Effector CD4-positive, alpha-beta T cell (primary cell): ENCODE measurements at places on chromosomes 7 and 10.

DNA sequence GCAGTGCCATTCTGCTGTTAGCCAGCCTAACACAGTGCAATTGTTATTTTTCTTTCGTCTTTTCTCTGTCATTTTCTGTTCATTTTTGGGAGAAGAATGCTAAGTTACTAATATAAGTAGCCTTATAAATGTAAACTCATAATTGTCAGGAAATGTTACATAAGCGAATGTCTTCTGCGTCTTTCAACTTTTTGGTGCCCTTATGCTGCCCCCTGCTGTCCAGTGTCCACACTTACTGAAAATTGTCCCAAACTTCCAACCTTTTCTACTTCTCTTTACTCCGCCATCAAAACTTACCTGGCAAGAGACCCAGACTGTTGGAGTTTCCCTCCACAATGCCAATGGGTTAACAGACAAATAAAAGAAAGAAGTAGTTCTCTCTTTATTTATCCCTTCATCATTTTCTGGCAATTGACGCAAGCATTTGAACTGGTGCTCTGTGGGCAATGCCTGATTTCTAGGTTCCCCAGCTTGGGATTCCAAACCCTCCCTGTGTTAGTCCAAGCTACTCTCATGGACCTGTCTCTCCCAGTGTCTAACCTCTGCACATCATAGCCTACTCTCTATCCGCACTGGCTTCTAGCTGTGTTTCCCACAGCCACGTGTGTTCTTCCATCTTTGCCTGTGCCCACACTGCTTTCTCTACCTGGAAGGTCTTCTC, 21.0 kb upstream of the EPC1 start:
- peak; percentile 74 for DNase-seq

DNA sequence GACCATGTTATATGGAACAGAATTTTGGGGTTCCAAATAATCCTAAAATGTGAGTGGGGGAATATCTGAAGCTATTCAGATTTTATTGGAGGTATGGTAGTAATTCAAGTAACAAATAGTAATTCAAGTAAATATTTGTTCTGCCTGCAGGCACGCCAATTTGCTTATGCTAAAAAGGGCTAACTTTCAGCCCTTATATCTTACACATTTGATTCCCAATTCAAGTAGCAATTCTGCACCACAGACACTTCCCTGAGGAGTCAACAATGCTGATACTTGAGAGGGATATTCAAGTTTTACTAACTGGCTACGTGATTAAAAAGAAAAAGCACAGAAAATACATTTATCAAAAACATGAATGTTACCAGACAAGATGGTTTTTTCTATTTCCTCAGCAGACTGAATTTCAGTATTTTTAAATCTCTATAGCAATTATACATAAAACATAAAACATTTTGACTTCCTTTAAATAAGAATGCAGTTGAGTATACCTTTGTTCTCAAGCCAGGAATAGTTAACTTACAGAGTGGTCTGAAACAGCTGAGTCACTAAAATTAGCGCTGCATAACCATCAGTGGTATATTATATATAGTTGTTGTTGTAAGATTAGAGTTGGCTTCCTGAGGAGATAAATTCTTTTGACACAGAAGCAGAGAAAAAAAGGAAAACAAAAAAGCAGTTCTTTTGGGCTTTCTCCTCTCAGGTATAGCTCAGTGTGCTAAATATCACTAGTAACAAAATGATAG, 33.9 kb downstream of the MTPN start:
- no peak for DNase-seq

GRCh38 chr10:87861566-87861952, 1.8 kb downstream of the KLLN start:
- no peak for DNase-seq

DNA sequence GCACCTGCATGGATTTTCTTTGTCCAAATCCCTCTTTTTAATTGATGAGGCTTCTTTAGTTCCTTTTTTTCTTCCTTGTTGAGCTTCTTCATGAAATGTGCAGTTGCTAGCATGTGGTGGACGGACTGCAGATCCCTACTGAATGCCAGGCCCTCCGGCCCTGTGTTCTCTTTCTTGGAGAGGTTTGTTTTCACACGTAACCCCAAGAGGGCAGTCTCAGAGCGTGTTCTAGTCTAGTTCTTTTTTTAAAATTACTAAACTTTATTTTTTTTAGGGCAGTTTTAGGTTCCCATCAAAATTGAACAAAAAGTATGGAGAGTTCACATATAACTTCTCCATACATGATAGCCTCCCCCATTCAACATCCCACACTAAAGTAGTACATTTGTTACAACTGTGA, 190.0 kb downstream of the CFTR start:
- no peak for DNase-seq

GRCh38 chr10:86506062-86506461, 15.5 kb downstream of the WAPL start:
- no peak for DNase-seq

DNA sequence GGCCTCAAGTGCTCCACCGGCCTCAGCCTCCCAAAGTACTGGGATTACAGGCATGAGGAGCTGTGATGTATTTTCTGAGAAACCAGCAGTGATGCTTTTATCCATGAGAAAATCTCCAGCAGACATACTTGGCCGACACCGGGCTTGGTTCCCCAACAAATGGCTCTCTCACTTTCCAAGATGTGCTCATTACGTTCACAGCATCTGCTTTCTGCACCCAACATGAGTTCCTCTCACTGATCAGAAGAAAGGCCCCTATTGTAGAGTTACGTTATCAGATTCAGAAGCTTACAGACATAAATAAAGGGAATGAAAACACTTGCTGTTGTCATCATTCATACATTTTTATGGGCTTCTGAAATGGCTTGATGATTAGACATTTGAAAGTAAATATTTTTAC, 95.0 kb downstream of the CALD1 start:
- DNase-seq, result no peak

DNA sequence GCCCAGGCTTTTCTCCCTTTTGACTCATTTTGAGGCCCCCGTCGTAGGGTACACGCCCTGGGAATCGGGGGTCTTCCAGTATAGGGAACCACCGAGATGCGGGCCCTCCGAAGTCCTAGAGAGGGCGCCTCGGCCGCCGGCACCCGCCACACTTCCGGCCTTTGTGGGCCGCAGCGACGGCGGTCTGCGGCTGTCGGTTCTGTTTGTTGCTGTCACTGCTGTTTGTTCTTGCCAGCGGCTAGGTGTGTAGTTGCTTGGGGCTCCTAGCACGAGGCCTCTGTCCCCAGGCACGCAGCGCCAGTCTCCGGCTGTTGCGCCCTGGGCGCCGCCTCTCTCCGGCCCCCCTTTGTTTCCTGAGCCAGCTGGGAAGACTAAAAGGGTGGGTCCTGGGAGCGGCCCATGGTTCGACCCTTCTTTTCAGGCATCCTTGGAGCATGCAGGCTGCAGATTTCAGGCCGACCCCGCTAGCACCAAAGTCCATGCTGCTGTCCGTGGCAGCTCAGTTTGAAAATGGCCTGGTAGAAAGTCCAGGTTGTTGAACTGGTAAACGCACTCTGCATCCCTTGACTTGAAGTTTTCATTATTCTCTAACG, 17.8 kb upstream of the ZKSCAN1 start:
- DNase-seq, result peak; percentile 41

DNA sequence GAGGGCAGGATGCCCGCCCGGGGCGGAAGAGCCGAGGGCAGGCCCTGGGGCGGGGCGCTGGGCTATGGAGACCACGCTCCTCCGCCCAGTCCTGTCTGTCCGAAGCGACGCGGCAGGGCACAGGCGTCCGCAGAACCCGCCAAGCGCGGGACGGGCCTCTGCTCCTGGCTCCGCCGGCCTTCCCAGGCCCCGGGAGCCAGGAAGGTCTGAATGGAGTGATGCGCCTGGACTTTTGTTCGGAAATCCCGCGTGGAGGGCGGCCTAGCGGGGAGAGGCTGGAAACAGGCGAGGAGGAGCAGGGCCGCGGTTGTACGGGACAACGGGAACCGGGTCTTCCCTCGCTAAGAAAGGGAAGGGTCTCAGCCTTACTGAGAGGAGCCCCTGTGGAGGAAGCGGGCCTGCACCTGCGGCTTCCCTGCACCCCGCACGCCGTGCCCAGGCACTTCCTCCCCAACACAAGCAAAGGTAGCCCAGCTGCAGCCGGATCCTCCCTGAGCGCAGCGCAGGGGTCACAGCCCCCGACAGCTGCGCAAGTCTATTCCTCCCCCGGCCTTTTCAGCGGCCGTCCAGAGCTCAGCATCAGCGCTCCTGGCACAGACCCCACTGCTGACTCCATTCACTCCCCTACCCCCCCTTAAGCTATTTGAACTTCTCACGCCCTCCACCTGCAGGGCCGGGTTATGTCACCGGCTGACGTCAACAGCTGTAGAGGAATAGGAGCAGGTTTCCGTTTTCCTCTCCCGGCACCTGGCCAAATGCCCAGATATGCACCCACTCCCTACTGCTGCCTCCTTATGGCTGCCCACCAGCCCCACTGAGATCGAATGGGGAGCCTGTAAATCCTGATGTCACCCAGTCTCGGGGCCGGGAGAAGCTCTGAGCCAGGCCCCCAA, 143.2 kb upstream of the RET start:
- DNase-seq, result no peak

- DNase-seq, result no peak
Measured at GRCh38 chr7:389911-390601, 100.1 kb downstream of the FOXL3 start.

DNA sequence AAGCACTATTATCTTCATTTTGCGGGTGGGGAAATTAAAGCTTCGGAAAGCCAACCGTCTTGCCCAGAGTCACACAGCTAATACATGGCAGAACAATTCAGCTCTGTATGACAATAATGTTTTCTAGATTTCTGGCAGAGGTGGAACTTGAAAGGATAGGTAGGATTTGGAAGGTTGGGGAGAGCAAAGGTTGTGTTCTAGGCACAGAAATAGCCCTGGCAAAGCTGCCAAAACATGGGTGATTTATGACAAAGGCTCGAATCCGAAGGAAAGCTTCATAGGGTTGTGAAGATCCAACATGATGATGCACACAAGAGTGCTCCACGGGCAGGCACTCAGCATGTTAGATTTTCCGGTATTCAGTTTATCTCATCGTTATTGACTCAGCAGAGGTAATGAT, 19.2 kb downstream of the PDCD11 start:
- no peak for DNase-seq

DNA sequence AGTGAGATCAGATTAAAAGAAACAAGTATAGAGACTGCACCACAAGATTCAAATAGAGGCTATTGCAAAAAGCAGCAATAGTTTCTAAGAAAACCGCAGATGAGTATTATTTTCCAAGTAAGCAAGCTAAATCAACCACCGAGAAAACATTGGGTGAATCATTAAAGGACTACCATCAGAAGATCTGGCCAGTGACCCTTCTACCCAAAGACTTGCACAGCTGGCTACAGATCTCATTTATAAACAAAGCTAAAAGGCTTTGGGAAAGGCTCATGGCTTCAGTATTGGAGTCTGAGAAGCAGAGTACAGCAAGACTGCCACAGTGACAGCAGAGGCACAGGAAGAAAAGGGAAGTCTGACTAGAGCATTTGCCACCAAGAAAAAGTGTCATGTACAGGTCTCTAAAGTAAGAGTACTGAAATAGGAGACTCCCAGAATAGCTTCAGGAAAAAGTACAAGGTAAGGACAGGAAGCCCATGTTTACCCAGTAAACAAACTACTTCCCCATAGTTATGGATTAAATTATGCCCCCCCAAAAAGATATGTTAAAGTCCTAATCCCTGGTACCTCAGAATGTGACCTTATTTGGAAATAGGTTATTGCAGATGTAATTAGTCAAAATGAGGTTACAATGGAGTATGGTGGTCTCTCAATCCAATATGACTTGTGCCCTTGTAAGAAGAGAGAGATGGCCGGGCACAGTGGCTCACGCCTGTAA, 19.0 kb downstream of the STEAP1 start:
- DNase-seq, result no peak

GRCh38 chr10:129140921-129141885, 325.8 kb upstream of the MGMT start:
- no peak for DNase-seq

DNA sequence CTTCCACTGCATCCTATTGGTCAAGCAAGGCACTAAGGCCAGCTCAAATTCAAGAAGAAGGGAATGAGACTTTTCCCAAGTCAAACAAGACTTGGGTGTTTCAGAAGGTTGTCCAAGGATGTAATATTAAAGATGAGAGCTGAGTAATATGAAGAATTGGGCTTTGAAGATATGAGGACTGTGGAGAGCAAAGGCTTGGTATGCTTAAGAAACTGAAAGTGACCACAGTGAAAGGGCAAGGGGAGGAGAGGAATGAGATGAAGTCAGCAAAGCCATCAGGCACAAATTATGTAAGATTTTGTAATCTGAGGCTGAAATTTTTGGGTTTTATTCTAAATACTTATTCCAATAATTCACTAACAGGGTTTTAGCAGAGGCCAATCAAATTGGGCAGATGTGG, 38.6 kb upstream of the NPY start:
- DNase-seq, result no peak

DNA sequence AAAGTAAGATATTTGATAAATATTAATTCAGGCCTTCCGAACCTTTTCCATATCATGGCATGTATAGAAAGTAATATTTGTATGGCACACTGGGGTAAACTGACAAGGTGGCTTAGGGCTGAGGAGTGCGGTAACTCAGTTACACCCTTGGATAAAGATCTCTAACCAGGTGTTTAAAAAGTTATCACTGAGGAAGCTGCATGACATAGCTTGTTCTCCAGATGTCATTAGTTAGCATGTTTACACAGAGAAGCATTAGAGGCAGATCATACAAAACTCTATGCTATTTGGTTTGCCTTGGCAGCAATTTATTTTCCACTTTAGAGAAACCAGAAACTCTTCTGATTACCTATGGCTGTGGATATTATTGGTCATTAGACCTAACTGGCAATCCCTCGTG, 118.2 kb downstream of the ST7 start:
- no peak for DNase-seq

DNA sequence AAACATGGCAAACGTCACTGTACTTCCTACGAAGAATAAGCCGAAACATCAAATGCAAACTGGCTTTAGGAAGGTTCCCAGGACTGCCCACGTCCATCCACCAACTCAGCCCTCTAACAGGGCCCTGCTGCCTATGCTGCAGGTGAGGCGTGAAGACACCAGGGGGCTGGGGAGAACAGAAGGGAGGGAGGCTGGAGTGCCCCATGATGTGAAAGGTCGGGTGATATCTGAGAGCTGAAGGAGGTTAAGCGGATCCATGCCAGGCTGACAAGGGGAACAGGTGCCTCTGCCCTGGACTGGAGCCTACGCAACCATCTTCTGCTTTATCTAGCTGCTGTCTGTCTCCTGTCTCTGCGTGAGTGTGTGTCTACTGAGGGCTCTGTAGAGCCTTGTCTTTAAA, 40.2 kb upstream of the ATP6V0A4 start:
- no peak for DNase-seq

DNA sequence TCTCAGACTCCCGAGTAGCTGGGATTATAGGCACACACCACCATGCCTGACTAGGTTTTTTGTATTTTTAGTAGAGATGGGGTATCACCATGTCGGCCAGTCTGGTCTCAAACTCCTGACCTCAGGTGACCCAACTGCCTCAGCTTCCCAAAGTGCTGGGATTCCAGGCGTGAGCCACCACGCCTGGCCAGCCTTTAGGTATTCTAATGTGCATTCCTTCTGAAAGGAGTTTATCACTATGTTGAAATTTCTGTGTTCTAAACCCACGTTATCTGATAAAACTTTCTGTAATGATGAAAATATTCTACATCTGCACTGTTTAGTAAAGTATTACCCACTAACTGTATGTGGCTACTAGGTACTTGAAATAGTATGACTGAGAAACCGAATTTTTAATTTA, 110.6 kb upstream of the IMMP2L start:
- no peak for DNase-seq

GRCh38 chr10:86265236-86265894, 101.2 kb downstream of the GRID1 start:
- no peak for DNase-seq
